ENCODE measurements at places on chromosomes 11 and 22.

- DNase-seq: peak; percentile 9
Observed at GRCh38 chr11:73171436-73172161, 29.5 kb upstream of the FCHSD2 start.

- peak; percentile 54 for DNase-seq
Observed at GRCh38 chr22:40183029-40183581, 5.4 kb downstream of the TNRC6B start.

DNA sequence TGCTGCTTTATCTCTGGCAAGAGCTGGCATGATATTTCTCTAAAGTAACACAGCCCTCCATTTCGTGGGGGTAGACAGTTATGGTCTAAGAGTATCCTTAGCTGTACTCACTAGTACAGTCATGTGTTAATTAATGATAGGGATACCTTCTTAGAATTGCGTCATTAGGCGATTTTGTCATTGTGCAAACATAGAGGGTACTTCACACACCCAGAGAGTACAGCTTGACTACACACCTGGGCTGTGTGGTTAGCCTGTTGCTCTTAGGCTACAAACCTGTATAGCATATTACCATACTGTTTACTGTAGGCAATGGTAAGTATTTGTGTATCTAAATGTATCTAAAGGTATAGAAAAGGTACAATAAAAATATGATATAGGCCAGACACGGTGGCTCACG lies 17.0 kb downstream of the XRCC6 start:
- DNase-seq: no peak

DNA sequence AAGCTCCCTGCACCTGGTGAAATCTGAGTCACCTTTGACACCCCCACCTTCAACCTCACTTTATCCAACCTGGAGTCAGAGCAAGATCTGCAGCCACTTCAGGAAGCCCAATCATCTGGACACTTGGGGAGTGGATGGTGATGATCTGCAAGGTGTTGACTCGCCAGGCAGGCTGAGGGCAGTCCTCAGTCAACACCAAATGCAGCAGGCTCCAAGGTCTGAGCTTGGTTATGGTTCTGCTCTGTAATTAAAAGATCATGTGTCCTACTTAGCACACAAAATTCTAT lies 446.9 kb downstream of the BRD1 start:
- DNase-seq: no peak

GRCh38 chr11:117723277-117724024 lies 73.6 kb downstream of the DSCAML1 start:
- DNase-seq: no peak

DNA sequence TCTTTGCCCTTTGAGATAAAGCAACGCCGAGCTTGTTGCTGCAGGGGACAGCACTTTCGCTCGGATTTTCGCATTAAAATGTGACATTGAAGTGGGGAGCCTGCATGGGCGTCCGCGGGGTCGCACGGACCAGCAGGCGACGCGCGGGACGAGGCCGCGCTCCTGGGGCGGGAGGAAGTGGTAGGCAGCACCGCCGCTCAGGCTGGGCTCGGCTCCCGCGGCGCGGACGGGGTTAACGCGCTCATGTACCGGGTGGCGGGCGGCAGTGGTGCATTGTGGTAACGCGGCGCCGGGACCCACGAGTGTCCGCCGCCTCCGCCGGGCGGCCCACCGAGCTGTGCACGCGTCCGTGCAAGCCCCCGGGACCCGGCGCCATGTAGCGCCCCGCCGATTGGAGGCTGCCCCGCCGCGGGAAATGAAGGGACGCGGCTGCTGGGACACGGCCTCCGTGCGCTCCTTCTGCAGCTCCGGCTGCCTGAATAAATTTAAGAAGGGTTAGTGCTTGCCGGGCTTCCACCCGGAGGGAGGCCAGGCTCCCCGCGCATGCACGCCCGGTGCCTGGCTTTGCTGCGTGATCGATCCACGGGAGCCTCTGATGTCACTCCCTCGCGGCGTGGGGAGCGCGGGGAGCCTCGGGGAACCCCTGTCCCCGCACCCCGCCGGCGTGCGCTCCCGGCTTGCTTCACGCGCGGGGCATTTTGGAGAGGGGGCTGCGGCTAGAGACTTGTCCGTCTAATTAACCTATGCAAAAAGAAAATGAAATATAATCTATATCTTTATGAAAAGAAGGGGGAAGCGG lies 127.7 kb downstream of the OSBP2 start:
- DNase-seq: no peak

GRCh38 chr11:72305891-72306585 lies 62.1 kb upstream of the PHOX2A start:
- no peak for DNase-seq
